ENCODE measurements at places on chromosomes 12 and 14.

GRCh38 chr12:116126610-116127009, 150.9 kb downstream of the MED13L start:
- DNase-seq = no peak

DNA sequence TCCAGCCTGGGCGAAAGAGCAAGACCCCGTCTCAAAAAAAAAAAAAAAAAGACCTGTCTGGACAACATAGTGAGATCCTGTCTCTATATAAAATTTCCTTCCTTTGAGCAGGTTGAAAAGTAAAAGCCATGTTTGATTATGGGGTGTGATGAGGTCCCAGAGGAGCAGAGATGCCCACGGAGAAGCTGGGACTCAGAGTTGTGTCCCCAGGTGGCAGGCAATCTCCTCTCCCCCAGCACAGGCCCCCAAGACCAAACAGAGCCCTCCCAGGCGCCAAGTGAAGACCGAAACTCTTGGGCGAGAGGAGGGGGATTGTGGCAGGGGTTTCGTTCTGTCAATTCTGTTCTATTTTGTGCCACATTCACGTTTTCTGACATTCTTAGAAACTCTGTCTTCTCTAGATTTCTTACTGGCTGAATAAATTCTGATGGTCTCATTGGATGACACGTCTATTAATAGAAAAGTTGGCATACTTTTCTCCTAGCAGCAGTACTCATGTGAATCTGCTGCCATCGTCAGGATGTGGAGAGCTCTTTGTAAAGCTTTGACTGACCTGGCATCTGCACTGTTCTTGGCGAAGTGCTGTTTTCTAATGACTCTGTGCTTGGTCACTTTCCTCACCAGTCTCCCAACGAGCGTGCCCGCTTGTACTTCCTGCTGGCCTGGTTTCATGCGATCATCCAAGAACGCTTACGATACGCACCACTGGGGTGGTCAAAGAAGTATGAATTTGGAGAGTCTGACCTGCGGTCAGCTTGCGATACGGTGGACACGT, 43.4 kb downstream of the HSP90AA1 start:
- DNase-seq = no peak

DNA sequence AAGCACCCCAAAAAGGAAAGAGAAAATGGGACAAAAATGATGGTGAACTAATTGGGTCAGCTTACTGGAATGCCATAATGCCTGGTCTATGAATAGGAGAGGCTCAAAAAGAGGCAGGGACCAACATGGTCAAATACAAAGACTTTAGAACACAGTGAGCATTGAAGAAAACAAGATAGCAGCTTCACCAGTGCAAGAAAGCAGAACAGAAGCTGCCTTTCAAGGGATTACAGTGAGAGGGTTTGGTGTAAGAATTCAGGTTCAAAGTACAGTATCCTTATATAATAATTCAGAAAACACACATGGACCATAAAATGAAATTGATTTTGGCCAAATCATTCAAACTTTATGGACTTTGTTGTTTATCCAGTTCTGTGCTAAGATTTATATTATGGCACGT, 162.1 kb downstream of the NAV3 start:
- no peak for DNase-seq

GRCh38 chr12:34399631-34400410, 377.5 kb downstream of the ALG10 start:
- no peak for DNase-seq

GRCh38 chr12:123040106-123040505, 59.6 kb downstream of the ARL6IP4 start:
- no peak for DNase-seq

GRCh38 chr12:52798671-52799504, 3.0 kb upstream of the KRT3 start:
- DNase-seq = no peak

GRCh38 chr12:118336123-118336522, 36.6 kb downstream of the TAOK3 start:
- no peak for DNase-seq

GRCh38 chr14:76109087-76109880, 42.4 kb upstream of the GPATCH2L start:
- no peak for DNase-seq

- DNase-seq = no peak
These were observed 11.5 kb downstream of the TEAD4 start for GRCh38 chr12:2970744-2971143.

DNA sequence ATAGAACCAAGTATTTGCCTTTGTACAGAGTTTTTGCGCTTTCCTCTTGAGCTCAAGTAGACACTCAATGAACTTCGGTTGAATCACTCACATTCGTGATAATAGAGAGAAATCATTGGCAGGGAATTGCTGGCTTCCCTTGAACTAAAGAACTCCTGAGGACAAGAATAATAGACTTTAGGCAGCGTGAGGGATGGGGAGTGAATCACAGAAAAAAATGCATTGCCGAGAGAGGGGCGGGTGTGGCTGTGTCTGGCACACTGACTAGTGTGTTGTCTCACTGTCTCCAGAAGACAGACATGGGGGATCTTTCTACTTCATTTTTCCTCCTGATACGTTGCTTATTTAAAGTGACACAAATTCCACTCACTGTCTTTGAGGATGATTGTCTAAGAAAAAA, 805.2 kb downstream of the BCL11B start:
- DNase-seq = no peak

DNA sequence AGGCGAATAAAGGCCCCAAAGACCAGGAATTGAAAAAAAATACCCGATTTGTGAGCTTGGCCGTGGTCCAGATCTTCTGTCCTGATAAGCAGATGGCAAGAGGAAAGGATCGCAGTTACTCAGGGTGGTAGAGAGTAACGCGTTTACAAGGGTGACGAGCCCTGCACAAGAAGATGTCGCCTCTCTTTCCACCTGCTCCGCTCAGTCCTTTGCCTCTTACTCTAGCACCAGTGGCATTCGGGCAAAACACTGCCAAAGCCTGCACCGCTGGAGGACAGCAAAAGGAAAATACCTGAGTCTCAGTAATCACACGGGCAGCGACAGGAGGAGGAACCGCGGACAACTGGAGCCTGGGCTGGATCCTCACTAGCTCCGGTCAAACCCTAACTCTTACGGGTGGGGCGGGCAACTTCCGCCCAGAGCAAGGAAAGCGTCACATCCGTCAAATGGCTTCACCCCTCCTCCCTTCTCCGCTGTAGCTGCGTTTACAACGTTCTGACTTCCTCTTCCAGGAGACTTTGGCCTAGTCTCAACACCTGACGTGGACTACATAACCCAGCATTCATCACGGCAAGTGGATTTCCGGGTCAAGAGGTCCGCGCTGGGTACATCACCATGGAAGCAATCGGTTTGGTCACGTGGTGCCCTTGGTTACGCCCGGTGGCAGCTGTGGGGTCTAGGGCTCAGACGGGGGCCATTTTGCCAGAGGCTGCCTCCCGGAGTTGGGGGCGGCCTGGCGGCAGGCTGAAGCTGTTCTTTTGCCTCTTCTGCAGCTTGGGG, at the start of the genes KLHL28 and TOGARAM1:
Gene KLHL28 (minus strand): TSS at position 394 of the 780 bp plus-strand sequence. CDS start 16,019 bp downstream, outside the sequence.
Gene TOGARAM1 (plus strand): TSS at position 637 of the 780 bp plus-strand sequence. CDS start 232 bp downstream, outside the sequence.
- peak; percentile 93 for DNase-seq

GRCh38 chr14:32457213-32457920, 128.3 kb downstream of the AKAP6 start:
- no peak for DNase-seq

GRCh38 chr14:90531497-90531896, 134.7 kb downstream of the CALM1 start:
- no peak for DNase-seq

GRCh38 chr12:93706387-93706786, 29.2 kb downstream of the CRADD start:
- no peak for DNase-seq

GRCh38 chr12:114821570-114821969, 137.6 kb upstream of the TBX3 start:
- no peak for DNase-seq

- DNase-seq = no peak
These were observed 293.0 kb upstream of the NAV3 start for GRCh38 chr12:77537663-77538062.

- DNase-seq = no peak
These were observed 13.9 kb downstream of the TMEM119 start for GRCh38 chr12:108583991-108584390.

DNA sequence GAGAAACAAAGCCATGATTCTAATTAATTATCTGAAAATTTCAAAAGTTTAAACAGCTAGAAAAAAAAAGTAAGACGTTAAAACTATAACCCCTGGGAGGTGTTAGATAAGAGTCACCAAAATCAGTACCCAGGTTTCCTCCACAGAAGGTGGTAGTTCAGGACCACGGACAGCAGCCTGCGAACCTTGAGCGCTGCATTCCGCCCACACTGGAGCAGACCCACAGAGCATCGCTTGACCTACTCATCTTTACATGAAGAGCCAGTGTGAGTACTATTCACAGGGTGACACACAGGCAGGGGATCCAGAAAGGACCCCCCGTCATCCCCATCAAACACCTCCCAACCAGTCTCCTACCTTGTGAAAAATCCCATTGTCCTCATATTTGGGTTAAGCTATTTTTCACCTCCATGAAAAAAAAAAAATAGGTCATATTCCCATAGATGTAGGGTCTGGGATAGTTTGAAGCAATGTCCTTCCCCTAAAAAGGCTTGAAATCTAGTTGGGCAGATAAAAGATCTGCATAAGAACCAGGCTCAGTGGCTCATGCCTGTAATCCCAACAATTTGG, 8.8 kb upstream of the CHGA start:
- no peak for DNase-seq

- no peak for DNase-seq
These were observed 18.1 kb upstream of the SSPN start for GRCh38 chr12:26177283-26177682.

DNA sequence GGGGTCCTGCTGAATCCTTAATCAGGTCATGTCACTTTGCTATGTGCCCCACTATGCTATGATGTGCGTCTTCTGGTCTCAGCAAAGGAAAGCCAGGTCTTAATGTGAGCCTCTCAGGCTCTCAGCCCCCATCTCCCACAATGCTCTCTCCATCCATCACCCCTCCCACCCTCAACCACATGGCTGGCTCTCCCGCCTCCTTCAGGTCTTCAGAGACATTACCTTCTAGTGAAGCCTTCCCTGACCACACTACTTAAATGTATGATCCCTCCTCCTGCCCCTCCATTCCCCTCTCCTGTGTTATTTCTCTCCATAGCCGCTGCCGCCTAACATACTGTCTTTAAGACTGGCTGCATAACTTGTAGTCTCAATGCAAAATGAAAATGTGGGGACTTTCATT, 50.5 kb downstream of the KRT80 start:
- no peak for DNase-seq

GRCh38 chr14:80049055-80049454, 162.2 kb downstream of the DIO2 start:
- DNase-seq = no peak

- DNase-seq = no peak
These were observed 44.7 kb downstream of the CPM start for GRCh38 chr12:68888243-68888642.

Data from stimulated activated CD8-positive, alpha-beta memory T cell treated with anti-CD3 and anti-CD28 coated beads, Interleukin-4, amount 100 ng/mL, for 1 hour (primary cell).